ENCODE measurements at places on chromosomes 16 and 17.

- no peaks in the 10 kb centered on the region for H3K27me3 ChIP-seq
- H3K4me3 ChIP-seq = no peak overlapping the region
- H3K27ac ChIP-seq = no peak overlapping the region
- H3K36me3 ChIP-seq = no peaks in the 10 kb centered on the region
These were observed 14.7 kb downstream of the CA7 start for GRCh38 chr16:66858740-66859396.

GRCh38 chr17:22703786-22704441, 1011.6 kb downstream of the KCNJ18 start:
- DNase-seq = no peak
- no peak overlapping the region for H3K4me3 ChIP-seq
- no peak overlapping the region for H3K27ac ChIP-seq
- H3K4me1 ChIP-seq = no peaks in the 10 kb centered on the region
- H3K27me3 ChIP-seq = no peaks in the 10 kb centered on the region

GRCh38 chr17:75691801-75692626, 24.9 kb downstream of the SAP30BP start:
- no peak overlapping the region for H3K4me3 ChIP-seq
- H3K27me3 ChIP-seq = no peaks in the 10 kb centered on the region
- no peak for DNase-seq
- H3K4me1 ChIP-seq = peaks cover 32% of the 10 kb centered on the region
- H3K27ac ChIP-seq = no peak overlapping the region
- H3K36me3 ChIP-seq = peaks cover 9% of the 10 kb centered on the region

- H3K27ac ChIP-seq = peak overlapping the region; percentile 29
- H3K36me3 ChIP-seq = peaks cover 22% of the 10 kb centered on the region
These were observed 488 bp downstream of the SPSB3 start for GRCh38 chr16:1781758-1782407.

DNA sequence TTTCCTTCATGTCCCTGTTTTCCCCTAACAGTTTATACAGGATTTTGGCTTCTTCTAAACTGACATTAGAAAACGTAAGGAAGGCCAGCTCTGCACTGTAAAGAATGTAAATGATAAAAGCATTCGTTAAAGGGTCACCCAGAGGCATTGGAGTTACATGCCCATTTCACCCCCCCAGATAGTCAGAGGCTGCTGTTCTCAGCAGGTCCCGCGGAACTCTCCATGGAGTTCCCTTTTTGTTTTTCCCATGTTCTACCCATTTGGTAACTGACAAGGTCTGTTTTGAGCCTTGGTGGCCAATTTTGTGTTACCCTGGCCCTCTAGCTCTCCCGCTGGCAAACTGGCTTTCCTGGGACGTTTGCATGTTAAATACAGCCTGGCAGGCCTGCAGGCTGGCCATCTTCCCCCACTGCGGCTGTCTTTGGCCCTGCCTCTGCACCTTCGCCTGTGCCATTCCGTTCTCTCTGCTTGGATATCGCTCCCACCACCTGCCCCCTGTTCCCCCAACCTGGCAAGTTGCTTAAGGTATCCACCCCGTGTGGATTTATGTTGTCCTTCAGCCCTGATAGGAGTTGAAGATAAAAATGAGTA, 49.7 kb downstream of the EPN2 start:
- H3K27me3 ChIP-seq = peaks cover 8% of the 10 kb centered on the region
- no peak overlapping the region for H3K4me3 ChIP-seq
- peaks cover 24% of the 10 kb centered on the region for H3K4me1 ChIP-seq
- H3K36me3 ChIP-seq = no peaks in the 10 kb centered on the region

DNA sequence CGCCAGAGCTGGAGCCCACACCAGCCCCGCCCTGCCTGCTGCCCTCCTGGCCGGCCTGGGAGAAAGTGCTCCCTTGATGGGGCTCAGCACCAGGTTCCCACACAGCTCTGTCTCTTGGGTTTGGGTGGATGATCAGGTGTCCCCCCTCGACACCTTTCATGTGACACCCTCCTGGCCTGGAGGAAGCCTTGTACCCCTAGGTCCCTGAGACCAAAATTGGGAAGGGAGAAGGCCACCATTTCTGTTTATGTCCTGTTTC, 19.4 kb upstream of the PLLP start:
- H3K4me3 ChIP-seq = no peak overlapping the region
- H3K27ac ChIP-seq = peak overlapping the region; percentile 43
- H3K36me3 ChIP-seq = no peaks in the 10 kb centered on the region
- peaks cover 32% of the 10 kb centered on the region for H3K4me1 ChIP-seq
- DNase-seq = no peak

- peaks cover 19% of the 10 kb centered on the region for H3K27me3 ChIP-seq
- no peaks in the 10 kb centered on the region for H3K36me3 ChIP-seq
- H3K4me1 ChIP-seq = no peaks in the 10 kb centered on the region
- no peak overlapping the region for H3K27ac ChIP-seq
- DNase-seq = no peak
These were observed 19.5 kb upstream of the SCNN1B start for GRCh38 chr16:23282568-23282967.

GRCh38 chr17:14725729-14726128, 424.8 kb downstream of the HS3ST3B1 start:
- no peak overlapping the region for H3K4me3 ChIP-seq
- no peaks in the 10 kb centered on the region for H3K27me3 ChIP-seq
- DNase-seq = no peak
- no peaks in the 10 kb centered on the region for H3K4me1 ChIP-seq
- H3K27ac ChIP-seq = no peak overlapping the region
- no peaks in the 10 kb centered on the region for H3K36me3 ChIP-seq

GRCh38 chr17:37725601-37726146, 19.2 kb downstream of the HNF1B start:
- peaks cover 2% of the 10 kb centered on the region for H3K4me1 ChIP-seq
- H3K27ac ChIP-seq = no peak overlapping the region
- no peaks in the 10 kb centered on the region for H3K27me3 ChIP-seq
- DNase-seq = no peak
- no peak overlapping the region for H3K4me3 ChIP-seq
- no peaks in the 10 kb centered on the region for H3K36me3 ChIP-seq

DNA sequence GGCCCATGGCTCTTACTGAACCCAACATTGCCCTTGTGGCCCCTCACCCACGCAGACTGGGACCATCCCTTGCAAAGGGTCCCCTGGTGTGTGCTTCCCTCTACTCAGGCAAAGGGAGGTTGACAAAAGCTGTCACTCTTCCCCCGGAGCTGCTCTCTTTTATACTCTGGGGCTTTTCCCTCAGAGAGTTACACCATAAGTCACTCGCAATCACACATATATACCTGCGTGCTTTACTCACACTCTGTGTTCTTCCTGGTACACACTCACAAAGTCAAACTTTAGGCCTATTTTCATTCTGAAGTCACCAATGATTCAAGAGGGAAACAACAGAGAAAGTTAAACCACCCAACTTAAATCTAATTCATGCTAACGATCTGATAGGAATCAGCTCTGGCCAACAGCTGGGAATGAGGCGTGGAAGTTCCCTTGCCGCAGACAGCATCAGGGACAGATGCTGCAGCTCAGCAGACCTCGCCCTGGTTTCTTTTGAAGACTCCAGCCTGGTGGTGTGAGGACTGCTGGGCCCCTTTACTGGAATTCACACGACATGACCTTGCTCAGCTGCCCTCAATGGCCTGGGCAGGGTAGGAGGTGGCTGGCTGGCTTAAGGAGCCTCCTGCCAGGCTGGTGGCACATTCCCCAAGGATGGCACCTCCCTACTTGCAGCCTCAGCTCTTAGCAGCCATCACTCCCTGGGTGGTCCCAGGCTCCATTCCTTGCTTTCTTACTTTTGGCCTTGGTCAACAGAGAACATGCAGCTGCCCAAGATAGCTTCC, 27.3 kb downstream of the HIC1 start:
- no peaks in the 10 kb centered on the region for H3K27me3 ChIP-seq
- no peak overlapping the region for H3K27ac ChIP-seq
- peaks cover 16% of the 10 kb centered on the region for H3K36me3 ChIP-seq
- DNase-seq = no peak
- peaks cover 5% of the 10 kb centered on the region for H3K4me1 ChIP-seq

DNA sequence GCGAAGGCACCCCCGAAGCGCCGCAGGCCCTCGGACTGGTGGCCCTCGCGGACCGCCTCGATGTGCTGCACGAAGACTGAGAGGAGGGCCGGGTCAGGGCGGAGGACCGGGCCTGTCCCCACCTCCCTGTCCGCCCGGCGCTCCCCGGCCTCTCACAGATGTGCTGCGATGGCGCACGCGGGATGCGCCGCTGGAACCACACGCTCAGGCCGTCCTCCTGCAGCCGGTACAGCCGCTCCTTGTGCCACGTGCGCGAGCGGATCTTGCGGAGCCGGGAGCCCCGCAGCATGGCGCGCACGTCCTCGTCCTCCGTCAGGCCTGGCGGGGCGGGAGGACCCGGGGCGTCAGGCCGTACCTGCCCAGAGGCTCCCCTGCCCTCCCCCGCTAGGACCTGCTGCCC, 11.3 kb downstream of the PLCD3 start:
- no peaks in the 10 kb centered on the region for H3K4me1 ChIP-seq
- H3K36me3 ChIP-seq = no peaks in the 10 kb centered on the region
- no peak overlapping the region for H3K4me3 ChIP-seq
- no peak overlapping the region for H3K27ac ChIP-seq

DNA sequence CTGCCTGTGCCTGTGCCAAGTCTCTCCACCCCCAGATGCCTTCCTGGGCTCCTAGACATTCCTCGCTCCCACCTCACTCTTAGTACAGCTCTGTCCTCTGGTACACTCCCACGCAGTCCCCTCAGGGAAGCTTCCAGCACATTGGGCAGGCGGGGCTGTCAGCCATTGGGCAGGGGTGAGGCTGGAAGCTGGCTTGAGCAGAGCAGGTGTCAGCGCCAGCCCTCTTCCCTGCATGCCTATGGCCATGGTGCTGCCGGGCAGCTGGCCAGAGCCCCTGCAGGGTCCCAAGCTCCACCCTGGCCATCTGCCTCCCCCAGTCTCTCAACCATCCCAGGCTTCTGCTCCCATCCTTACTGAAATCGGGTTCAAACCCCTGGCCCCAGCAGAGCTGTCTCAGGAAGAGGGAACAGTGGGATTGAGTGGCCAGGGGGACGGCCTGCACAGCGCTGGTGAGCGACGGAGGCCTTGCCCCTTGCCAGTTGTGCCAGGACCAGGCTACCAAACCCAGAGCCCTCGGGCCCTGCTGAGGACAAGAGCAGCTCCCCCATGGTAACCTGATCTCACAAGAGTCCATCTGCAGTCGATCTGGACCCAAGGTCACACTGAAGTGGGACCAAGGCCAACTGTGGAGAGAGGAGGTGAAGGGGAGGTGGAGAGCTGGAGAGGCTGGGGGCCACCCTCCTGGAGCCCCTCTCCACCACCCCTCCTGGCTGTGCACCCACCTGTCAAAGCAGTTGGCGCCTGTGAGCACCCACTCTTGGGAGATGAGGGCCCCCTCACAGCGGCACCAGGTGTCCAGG, 2.4 kb upstream of the B9D1 start:
- DNase-seq = no peak
- no peaks in the 10 kb centered on the region for H3K36me3 ChIP-seq

DNA sequence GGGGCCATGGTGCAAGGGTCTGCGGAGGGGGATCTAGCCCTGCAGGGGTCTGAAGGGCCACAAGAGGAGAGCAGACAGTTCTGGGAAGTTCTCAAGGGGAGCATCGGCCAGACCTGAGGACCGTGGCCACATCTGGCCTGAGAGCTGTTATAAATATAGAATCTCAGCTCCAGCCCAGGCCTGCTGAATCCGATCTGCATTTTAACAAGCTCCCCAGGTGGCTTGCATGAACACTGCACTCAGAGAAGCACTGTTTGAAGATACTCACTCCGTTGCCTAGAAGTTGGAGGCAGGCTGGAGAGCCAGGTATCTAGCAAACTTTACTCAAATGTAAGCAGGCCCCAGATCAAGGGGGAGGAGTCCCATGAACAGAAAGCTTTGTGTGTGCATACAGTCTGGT, 61.3 kb downstream of the NKD1 start:
- H3K36me3 ChIP-seq = no peaks in the 10 kb centered on the region
- H3K4me1 ChIP-seq = peaks cover 10% of the 10 kb centered on the region
- DNase-seq = no peak

GRCh38 chr17:10096596-10096995, 101.8 kb downstream of the GAS7 start:
- no peaks in the 10 kb centered on the region for H3K27me3 ChIP-seq
- no peak overlapping the region for H3K27ac ChIP-seq

GRCh38 chr16:70159355-70160348, 13.9 kb upstream of the CLEC18C start:
- no peaks in the 10 kb centered on the region for H3K4me1 ChIP-seq
- peaks cover 83% of the 10 kb centered on the region for H3K36me3 ChIP-seq
- H3K27ac ChIP-seq = no peak overlapping the region
- H3K4me3 ChIP-seq = no peak overlapping the region

- DNase-seq = no peak
- H3K27ac ChIP-seq = peak overlapping the region; percentile 57
- H3K4me3 ChIP-seq = peak overlapping the region; percentile 73
- peaks cover 14% of the 10 kb centered on the region for H3K4me1 ChIP-seq
- no peaks in the 10 kb centered on the region for H3K36me3 ChIP-seq
These were observed 1.5 kb downstream of the MINK1 start for GRCh38 chr17:4834681-4835020.

Data from T-cell (primary cell).